ENCODE measurements at places on chromosomes 5 and 9.
A peak's percentile ranks its signal among the peaks of the same experiment; 100 is the strongest.

- H3K4me1 ChIP-seq, result no peaks in the 10 kb centered on the region
- H3K27me3 ChIP-seq, result no peaks in the 10 kb centered on the region
- no peaks in the 10 kb centered on the region for H3K36me3 ChIP-seq
These were observed 7.7 kb upstream of the SCGB3A1 start for GRCh38 chr5:180598797-180599589.

DNA sequence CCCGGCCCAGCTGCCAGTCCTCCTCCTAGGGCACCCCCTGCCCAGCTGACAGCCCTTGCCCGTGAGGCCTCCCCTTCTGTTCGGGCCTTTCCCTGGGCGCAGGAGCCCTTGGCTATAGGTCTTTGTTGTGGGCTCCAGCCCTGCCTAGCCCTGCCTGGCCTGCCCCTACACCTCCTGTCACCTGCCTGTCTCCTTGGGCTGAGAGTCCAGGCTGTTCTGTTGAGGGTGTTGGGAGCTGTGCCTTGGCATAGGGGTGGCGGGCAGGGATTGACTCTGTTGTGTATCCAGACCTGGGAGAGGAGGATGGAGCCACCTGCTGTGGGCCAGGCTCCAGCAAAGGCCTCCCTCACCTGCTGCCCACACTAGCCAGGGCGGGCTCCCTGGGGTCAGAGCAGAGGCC is 11.6 kb downstream of the FCN2 start:
- H3K4me1 ChIP-seq, result peaks cover 2% of the 10 kb centered on the region
- DNase-seq, result no peak

DNA sequence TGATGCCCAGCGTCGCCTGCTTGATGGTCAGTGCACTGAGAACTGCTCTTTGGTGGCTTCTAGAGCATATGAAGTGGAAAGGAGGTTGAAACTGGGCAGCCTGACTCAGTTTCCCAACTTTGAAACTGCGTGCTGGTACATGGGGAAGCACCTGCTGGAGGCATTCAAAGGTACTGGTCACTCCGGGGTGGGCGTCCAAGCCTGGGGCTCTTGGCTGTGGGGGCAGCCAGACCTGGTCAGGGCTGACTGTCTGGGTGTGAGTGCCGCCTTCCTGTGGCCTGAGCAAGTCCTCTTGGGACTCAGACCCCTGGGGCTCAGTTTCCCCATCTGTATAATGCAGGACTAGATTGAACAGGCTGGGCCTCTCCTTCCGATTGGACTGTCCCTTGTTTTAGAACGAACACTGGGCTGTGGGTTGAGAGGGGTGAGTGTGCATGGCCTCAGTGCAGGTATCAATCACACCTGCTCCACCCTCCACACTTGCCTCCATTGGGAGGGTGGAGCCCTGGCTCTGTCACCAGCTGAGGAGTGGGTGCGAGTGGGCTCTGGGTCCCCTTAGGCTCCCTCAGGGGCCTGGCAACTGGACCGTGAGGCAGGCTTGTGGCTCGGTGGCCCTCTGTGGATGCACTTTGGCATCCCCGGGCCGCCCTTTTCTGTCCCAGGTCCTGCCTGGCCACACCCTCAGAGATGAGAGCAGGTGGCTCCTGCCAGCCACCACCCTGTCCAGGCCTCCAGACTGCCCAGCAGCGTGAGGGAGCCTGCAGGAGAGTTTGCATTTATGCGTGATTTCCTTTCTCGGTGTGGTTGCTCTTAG is 80.2 kb downstream of the PHF2 start:
- no peaks in the 10 kb centered on the region for H3K27me3 ChIP-seq
- H3K27ac ChIP-seq, result no peak overlapping the region
- no peaks in the 10 kb centered on the region for H3K4me1 ChIP-seq
- H3K36me3 ChIP-seq, result peaks cover 59% of the 10 kb centered on the region
- H3K4me3 ChIP-seq, result no peak overlapping the region

DNA sequence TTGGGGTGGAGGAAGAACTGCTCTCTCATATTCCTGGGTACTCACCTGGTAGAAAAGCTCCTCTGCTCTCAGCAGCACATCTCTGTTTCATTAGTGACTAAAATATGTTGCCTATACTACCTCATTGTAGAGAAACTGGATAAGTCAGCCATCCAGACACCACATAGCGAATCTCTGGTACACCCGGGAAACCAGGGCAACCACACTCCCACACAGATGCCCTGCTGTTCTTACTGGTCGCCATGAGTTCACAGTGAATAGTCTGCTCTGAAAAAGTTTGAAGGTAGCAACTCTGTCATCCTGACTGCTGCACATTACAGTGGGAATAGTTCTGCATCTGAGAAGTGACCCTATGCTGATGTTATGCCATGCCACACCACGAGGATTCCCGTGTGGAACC is 135.0 kb downstream of the ENTREP1 start:
- H3K27me3 ChIP-seq, result no peaks in the 10 kb centered on the region
- no peaks in the 10 kb centered on the region for H3K36me3 ChIP-seq
- H3K4me3 ChIP-seq, result no peak overlapping the region
- no peak for DNase-seq
- H3K4me1 ChIP-seq, result no peaks in the 10 kb centered on the region
- no peak overlapping the region for H3K27ac ChIP-seq

- no peak overlapping the region for H3K4me3 ChIP-seq
- no peaks in the 10 kb centered on the region for H3K27me3 ChIP-seq
- H3K36me3 ChIP-seq, result no peaks in the 10 kb centered on the region
- H3K27ac ChIP-seq, result no peak overlapping the region
- no peak for DNase-seq
These were observed 64.5 kb downstream of the ARSB start for GRCh38 chr5:78920604-78921003.

GRCh38 chr5:127876384-127876783 is 173.2 kb downstream of the CCDC192 start:
- H3K4me1 ChIP-seq, result peaks cover 5% of the 10 kb centered on the region
- H3K27me3 ChIP-seq, result no peaks in the 10 kb centered on the region
- no peak overlapping the region for H3K27ac ChIP-seq

GRCh38 chr9:77019236-77019925 is at the start of gene FOXB2:
Gene FOXB2, plus strand, starts transcription at chr9:77019655. Its CDS starts 0 bp downstream, at chr9:77019655.
- H3K4me1 ChIP-seq, result peaks cover 56% of the 10 kb centered on the region
- H3K4me3 ChIP-seq, result no peak within 1 kb of the TSS
- H3K27ac ChIP-seq, result no peak within 1 kb of the TSS
- H3K36me3 ChIP-seq, result no peaks in the 10 kb centered on the region
- DNase-seq, result peak; percentile 39

DNA sequence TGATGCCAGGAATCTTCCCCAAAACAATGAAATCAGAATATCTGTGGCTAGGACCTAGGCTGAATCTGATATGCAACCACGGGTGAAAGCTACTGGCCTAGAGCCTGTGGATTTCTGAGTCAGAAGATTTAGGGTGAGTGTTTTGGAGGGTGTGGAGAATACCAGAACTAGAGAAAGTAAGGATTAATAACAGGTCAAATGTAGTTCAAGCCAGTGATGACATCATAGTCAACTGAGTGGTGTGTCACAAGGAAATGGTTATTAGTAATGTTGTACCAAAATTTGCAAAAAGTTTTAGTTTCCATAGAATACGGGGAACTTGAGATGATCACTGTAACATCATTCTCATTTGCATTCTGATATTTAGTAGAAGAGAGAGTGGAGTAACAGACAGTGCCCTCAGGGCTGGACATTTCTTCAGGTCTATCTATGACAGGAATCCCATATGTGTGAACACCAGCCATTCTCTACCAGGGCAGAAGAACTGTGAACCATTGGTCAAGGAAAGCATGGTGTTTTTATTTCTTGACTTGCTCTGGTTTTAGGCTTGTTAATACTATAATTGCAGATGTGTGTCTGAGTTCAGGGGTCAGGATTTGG is 3.7 kb downstream of the GALNT12 start:
- no peak overlapping the region for H3K4me3 ChIP-seq
- H3K27ac ChIP-seq, result no peak overlapping the region
- no peak for DNase-seq
- peaks cover 22% of the 10 kb centered on the region for H3K4me1 ChIP-seq
- H3K36me3 ChIP-seq, result no peaks in the 10 kb centered on the region

- no peaks in the 10 kb centered on the region for H3K27me3 ChIP-seq
- DNase-seq, result no peak
- no peak overlapping the region for H3K27ac ChIP-seq
These were observed 54.5 kb downstream of the ZNF366 start for GRCh38 chr5:72452515-72453245.

GRCh38 chr5:143740956-143741355 is 71.0 kb upstream of the HMHB1 start:
- no peaks in the 10 kb centered on the region for H3K27me3 ChIP-seq
- H3K27ac ChIP-seq, result no peak overlapping the region
- H3K4me3 ChIP-seq, result no peak overlapping the region

DNA sequence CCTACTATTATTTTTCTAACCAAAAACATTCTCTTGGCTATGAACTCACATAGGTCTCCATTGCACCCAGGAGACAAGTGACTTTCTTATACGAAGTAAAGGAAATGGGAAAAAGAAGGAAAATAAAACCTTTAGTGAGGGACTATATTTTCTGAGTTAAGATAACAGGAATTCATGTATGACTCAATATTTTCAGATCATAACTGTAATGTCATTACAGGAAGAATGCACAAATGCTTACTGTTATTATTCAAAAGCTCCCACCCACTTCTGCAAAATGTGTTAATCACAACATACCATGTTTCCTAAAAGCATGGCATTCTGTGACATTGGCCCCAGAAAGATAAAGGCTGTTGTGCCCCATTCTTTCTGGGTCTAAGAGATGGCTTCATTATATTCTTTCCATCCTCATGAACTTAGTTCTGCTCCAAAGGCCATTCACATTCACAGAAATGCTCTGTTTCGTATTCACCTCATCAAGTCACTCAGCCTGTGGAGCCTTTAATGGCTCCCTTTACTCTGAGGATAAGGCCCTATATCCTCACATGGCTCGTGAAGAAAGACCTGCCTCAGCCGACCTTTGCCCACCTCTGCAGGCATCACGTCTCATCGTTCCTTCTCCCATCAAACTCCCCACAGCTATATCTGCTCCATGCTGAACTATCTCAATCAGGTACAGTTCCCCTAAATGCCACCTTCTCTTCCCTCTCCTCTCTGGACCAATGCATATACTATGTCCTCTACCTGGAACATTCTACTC is 77.0 kb downstream of the ABCA1 start:
- peaks cover 17% of the 10 kb centered on the region for H3K4me1 ChIP-seq
- no peaks in the 10 kb centered on the region for H3K36me3 ChIP-seq
- no peak for DNase-seq
- no peak overlapping the region for H3K27ac ChIP-seq
- H3K27me3 ChIP-seq, result no peaks in the 10 kb centered on the region

DNA sequence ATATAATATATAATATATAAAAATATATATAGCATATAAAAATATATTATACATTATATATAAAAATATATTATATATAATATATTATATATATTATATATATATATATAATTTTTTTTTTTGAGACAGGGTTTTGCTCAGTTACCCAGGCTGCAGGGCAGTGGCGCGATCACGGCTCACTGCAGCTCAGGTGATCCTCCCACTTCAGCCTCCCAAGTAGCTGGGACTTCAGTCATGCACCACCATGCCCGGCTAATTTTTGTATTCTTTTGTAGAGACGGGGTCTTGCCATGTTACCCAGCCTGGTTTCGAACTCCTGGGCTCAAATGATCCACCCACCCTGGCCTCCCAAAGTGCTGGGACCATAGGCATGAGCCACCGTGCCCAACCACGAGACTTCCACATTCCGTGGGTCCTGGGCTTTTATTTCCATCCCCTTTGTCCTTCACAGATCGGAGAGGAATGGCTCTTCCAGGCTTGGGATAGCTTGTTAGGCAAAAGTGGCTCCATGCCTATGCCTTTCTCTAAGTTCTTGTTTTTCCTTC is 62.0 kb upstream of the IER5L start:
- no peak overlapping the region for H3K4me3 ChIP-seq
- DNase-seq, result no peak
- H3K36me3 ChIP-seq, result no peaks in the 10 kb centered on the region
- peaks cover 10% of the 10 kb centered on the region for H3K4me1 ChIP-seq

DNA sequence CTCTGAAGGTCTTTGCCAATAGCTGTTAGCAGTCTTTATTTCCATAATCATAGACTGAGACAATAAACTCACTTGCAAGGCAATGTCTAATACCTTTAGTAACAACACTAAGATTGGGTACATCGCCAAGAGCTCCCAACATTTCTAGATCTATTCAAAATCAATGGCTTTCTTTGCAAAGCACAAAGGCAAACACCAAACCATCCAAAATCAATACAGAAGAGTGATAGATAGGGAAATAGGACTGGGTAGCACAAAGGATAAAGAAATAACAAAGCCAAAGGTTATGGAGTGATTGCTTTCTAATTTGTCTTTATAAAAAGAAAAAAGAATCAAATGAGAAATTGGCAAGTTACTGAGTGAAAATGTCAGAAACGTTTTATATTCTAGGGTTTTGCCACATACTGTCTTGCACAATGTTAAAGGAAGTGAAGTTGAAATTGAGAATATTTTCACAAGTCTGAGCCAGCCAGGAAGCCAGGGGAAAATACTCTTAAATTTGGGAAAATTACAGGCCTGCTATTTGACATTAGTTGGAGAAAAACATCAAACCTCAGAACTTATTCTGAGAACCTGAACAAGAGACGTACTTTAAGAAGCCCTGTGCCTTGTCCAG is 53.3 kb upstream of the LHFPL2 start:
- H3K4me1 ChIP-seq, result no peaks in the 10 kb centered on the region
- no peak for DNase-seq
- no peak overlapping the region for H3K4me3 ChIP-seq
- H3K27ac ChIP-seq, result no peak overlapping the region

DNA sequence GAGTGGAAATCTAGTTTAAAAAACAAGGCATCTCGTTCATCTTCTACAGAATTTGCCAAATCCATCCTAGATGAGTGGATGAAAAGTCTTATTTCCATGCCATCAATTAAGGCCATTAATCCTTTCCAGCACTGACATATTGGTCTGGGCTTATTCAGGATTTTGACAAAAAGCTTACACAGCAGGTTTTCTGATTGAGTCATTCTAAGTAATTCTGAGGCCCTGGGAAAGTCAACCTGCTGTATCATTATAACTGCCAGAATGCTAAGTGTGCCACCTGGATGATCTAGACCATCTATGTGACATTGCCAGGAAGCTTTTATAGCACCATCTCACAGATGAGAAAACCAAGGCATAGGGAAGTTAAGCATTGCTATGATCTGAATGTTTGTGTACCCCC is 132.1 kb upstream of the MAP3K1 start:
- peaks cover 3% of the 10 kb centered on the region for H3K4me1 ChIP-seq
- H3K4me3 ChIP-seq, result no peak overlapping the region
- no peaks in the 10 kb centered on the region for H3K36me3 ChIP-seq
- no peak for DNase-seq
- H3K27me3 ChIP-seq, result no peaks in the 10 kb centered on the region

GRCh38 chr5:91373006-91373405 is 10.1 kb downstream of the ARRDC3 start:
- DNase-seq, result no peak
- H3K4me3 ChIP-seq, result no peak overlapping the region
- no peaks in the 10 kb centered on the region for H3K27me3 ChIP-seq
- H3K27ac ChIP-seq, result no peak overlapping the region

DNA sequence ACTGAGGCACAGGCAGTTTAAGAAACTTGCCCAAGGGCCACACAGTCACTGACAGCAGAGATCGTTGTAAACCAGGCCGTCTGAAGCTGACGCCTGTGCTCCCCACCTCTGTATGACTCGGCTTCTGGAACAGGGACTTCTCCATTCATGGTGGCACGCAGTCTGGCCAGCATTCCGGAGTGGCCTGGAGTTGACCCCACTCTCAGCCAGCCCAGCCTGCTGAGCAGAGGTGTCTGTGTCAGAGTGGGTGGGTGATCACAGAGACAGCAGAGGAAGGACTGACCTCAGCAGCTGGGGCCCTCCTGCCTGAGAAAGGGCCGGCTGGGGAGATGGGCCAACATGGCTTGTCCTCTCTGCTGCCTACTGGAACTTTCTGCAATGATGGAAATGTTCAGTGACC is 12.6 kb downstream of the LRSAM1 start:
- H3K4me3 ChIP-seq, result no peak overlapping the region
- no peaks in the 10 kb centered on the region for H3K27me3 ChIP-seq
- no peak for DNase-seq
- no peak overlapping the region for H3K27ac ChIP-seq
- H3K36me3 ChIP-seq, result peaks cover 77% of the 10 kb centered on the region
- H3K4me1 ChIP-seq, result no peaks in the 10 kb centered on the region
